ENCODE measurements at places on chromosomes 5 and 9.
A peak's percentile ranks its signal among the peaks of the same experiment; 100 is the strongest.

GRCh38 chr5:100903039-100903887, at the start of gene ST8SIA4:
ST8SIA4 (minus strand) TSS chr5:100903282; CDS start chr5:100902955, 327 bp downstream.
- DNase-seq = peak; percentile 88

GRCh38 chr5:127785098-127785927, 82.1 kb downstream of the CCDC192 start:
- DNase-seq = no peak

DNA sequence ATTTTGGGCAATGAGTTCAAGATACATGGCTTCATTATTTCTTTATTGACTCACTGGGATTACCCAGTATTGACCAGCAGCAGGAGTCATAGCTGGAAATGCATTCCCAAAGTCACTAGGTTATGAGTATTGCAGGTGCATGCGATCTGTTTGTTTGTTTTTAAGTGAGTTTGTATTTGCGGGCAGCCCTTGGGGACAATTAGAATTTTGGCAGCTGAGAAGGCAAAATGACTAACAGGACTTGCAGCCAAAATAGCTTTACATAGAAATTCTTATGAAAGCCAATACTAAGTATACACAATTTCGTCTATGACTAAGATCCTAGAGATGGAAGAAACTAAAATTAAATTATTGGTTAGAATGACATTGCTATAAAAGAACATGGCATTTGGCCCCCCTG, 18.1 kb upstream of the RGMB start:
- no peak for DNase-seq

DNA sequence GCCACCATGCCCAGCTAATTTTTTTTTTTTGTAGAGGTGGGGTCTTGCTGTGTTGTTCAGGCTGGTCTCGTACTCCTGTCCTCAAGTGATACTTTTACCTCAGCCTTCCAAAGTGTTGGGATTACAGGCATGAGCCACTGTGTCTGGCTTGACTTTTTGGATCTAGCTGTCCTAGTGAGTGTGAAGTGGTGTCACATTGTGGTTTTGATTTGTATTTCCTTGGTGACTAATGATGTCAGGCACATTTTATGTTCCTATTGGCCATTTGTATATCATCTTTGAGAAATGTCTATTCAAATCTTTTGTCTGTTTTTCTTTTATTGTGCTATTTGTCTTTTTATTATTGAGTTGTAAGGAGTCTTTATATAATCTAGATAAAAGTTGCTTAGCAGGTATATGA, 53.5 kb upstream of the MCCC2 start:
- no peak for DNase-seq

GRCh38 chr5:10935536-10935935, 174.5 kb upstream of the DAP start:
- DNase-seq = no peak

DNA sequence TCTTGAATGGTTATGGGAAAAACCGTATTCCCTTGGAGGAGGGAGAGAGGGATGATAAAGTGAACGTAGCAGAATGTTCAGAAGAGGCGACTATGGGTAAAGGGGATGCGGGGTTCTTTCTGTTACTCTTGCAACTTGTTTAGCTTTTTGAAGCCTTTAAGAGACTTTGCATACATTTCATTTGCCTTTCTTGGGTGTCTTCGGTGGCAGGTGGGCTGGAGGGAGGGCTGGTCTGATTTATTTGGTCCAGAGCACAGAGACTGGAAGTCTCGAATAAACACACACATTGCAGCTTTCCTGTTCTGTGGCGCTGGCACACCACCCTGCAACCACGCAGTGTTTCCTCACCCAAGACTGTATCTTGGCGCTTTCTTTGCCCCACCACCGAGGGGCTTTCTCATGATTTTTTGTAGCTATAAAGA, 23.2 kb downstream of the TTF1 start:
- DNase-seq = no peak

- DNase-seq = no peak
Measured at GRCh38 chr5:40801771-40802562, 3.8 kb upstream of the PRKAA1 start.

DNA sequence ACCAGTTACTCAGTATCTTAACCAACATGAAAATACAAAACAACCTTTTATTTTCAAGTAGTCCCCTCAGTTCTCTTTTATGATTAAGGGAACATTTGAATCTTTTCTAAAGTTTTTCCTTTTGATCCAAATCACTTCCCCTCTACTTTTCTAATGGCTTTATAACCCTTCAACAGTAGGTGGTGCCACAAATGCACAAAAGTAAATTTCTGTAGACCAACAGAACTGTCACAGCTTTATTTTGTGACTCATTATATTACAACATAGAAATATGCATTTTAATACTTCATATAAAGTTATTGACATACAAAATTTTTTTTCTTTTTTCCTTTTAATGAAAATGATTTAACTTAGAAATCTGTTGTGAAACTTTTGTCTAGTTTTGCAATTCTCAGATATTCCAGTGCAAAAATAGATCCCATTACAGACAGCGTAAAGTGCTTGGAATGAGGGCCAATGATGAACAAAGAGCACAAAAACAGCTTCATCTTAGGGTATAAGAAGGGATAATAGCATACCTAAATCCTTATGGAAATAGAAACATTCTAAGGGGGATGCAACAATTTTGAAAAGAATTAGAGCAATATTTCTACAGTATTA, 17.0 kb downstream of the NIPSNAP3B start:
- no peak for DNase-seq

DNA sequence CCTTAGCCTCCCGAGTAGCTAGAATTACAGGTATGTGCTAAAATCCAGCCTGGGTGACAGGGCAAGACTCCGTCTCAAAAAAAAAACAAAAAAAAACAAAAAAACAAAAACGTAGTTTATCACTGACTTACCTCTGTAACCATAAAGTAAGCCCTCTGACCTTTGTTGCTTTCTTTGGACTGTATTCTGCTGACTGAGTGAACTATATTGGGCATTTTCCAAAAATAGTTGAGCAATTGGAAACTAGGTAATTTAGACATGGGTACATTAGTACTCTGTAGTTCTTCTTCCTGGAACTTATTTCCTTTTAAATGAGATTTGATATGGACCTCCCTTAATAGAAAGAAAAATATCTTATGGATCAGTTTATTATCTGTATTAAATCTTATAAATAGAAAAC, 66.6 kb downstream of the ANKHD1 start:
- no peak for DNase-seq

DNA sequence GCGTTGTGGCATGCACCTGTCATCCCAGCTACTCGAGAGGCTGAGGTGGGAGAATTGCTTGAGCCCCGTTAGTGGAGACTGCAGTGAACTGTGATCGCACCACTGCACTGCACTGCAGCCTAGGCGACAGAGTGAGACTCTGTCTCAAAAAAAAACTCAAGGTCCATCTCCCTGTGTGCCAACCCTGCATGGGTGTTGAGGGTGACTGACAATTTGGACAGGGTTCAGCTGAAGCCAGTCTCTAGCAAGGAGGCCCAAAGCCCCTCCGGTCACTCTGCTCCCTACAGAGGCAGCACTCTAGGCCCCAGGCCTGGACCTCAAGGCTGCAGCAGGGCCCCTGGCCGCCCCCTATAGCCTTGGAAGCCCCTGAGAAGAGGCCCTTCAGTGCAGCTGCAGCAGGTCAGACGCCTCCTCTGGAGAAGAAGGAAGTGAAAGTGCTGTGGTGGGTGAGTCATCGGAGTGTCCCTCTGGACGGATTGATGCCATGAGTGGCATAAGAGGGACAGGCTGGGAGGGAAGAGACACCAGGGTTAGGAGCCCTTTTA, 39.2 kb upstream of the NEK6 start:
- no peak for DNase-seq

DNA sequence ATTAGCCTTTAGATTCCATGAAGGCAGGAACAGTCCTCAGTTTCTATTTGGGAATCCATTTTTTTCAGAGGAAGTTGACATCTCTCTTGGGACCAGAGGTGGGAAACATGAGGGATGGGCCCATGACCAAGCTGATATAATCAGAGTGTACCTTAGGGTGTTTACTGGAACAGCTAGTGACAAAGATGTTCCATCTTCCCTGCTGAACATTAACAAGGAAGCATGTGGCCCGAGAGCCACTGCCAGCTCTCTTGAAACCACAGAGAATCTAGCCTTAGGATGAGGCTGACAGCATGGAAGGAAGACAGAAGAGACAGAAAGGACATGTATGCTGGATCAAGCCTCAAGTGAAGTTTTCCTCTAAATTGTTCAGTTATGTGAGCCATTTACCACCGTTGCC, 16.0 kb downstream of the AQP3 start:
- no peak for DNase-seq

- no peak for DNase-seq
Measured at GRCh38 chr5:34618371-34619065, 37.6 kb upstream of the RAI14 start.

DNA sequence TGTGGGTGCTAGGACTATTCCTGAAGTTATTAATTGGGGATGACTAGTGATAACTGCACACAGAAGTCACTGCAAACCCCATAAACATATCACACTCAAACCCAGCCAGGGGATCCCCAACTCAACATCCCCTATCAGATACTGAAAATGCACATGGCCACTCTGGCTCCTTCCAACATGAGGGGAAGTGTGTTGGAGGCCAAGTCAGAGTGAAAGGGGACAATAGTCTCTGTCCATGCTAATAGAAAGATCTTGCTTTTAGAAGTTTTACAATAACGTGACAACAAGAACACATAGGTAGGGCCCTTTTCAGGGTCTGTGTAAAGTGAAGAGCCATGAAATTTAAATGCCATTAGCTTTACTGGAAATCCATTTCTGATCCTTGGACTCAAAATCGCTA, 98.8 kb upstream of the SEMA6A start:
- no peak for DNase-seq

DNA sequence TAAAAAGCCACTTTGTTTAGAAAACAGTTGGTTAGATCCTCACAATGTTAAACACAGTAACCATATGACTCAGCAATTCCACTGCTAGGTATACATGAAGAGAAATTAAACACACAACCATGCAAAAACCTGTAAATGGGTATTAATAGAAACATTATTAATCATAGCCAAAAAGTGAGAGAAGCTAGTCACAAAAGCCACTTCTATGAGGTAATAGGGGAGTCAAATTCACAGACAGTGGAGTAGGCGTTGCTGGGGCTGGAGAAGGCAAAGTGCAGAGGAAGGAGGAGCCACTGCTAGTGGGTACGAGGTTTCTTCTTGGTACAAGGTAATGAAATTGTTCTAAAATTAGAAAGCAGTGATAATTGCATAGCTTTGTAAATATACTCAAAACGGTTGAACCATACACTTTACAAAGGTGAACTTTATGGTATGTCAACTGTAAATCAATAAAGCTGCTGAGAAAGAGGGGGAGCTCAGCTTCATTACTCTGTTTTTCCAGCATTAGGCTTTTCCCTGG, 364.4 kb downstream of the GADD45G start:
- no peak for DNase-seq

- no peak for DNase-seq
Measured at GRCh38 chr5:115639377-115639776, 13.5 kb upstream of the TMED7 start.

- no peak for DNase-seq
Measured at GRCh38 chr5:159435855-159436254, 105.6 kb upstream of the IL12B start.

DNA sequence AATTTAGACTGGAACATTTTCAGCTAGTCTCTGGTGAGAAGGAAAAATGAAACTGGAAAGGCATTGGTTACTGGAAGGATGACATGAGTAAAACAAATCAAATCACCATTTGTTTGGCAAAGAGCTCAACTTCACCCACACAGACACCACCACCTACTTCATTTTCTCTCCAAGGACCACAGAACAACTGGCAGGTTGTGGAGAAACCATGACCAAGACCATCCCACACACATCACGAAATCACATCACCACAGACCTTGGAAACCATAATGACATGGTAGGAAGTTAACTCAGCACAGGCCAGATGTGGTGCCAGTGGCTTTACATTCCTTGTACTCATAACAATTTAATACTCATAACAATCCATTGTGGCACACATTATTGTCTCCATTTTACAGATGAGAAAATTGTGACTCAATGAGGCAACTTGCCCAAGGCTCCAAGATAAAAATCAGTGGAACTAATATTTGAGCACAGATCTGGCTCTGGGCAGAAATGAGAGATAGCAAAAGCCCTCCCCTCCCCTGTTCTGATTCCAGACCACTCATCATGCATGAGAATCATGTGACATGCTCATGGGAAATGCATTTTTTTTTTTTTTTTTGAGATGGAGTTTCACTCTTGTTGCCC, 7.5 kb downstream of the OR1K1 start:
- no peak for DNase-seq

DNA sequence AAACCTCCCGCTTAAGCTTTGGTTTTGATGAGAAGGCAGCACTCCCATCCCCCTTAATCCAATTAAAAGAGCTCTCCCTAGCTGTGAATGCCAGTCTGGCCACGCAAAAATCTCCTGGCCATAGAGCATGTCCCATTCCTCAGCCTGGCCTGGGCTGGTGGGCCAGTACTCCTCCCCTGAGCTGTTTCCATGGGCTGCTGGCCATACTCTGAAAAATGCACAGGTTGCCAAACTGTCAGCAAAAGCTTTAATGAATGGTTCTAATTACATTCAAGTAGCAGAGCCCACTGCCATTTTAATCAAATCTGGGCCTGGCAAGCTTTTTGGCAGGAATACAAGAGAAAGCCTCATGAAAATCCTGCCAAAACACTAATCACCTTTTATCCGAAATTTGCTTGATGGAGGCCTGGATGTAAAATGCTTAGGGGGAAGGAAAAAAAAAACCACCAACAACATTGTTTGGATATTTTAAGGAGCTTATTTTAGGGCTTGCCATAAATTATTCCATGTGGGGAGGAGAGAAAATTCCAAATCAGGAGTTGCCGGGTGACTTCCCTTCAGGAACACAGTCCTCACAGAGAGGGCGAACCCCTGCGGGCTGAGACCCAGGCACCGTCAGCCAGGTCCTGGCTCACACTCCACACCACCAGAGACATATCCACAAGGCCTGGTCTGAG, 243.3 kb downstream of the SEC61B start:
- DNase-seq = no peak

GRCh38 chr5:423626-424261, 19.2 kb upstream of the EXOC3 start:
- no peak for DNase-seq
